ENCODE measurements at places on chromosomes 3 and 15. TPM values are rescaled to one million over a fixed set of nuclear protein-coding genes. Genes with fewer than 3 reads are reported as not detected.

The SERPINI1 gene
- 4.6 TPM for total RNA-seq

- no peak for DNase-seq
These were observed 5.3 kb downstream of the PLA2G4D start for GRCh38 chr15:42088801-42089640.

The TRIM42 gene
- total RNA-seq, result not detected

The ATP8B4 gene
- total RNA-seq, result 6.1 TPM

DNA sequence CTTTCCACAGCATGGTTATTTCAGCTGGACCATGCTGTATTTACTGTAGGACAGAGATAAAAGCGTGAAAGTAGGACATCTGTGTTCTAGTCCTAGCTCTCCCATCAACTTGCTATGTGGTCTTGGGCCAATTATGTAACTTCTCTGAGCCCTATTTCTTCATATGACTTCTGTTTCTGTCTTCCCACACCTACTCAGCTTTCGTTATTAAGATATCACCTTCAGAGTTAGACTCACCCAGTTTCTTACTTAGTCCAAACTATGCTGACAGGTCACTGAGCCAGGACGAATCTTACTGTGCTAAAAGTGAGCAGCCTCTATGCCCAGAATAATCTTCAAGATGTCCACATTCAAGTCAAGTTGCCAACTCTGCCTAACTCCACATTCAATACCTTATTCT is 283.7 kb downstream of the IL5RA start:
- DNase-seq, result no peak

DNA sequence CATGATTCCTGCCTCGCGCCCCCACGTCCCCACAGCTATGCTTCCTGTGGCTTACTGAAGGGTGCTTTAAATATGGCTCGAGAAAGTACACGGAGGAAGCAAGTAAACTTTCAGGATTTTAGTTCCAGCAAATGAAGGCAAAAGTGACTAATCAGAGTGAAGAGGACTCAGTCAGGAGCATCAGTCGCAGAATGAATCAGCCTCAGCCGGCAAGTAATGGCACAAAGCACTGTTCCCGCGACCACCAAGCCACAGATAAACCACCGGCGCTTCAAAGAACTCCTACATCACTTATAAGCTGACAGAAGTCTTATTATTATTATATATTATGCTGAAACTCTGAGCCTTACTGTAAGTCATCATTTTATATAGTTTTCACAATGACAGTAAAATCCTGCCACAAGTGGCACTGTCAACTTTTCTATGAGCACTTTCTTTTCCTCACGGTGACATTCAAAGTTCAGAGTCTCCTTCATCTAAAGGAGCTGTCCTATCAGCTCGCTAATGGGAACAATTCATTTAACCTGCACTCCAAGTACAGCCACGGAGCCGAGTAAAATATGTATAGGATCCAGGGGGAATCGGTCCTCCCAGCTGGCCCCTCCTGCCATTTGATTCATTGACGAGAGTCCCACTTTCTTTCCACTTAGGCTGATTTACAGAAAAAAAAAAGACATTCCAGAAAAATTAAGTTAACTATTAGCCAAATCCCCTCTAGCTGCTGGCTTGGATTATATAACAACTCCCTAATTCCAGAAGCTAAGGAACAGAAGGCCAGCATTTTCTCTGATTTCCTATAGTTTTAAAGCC is 217.0 kb upstream of the ICE2 start:
- DNase-seq, result no peak

GRCh38 chr3:184563941-184564684 is 2.5 kb downstream of the EPHB3 start:
- DNase-seq, result no peak

The ZNF35 gene
- total RNA-seq, result 7.3 TPM

Data from Right ventricle myocardium inferior (tissue), 1 donor.